SW480 (cell line): ENCODE measurements at places on chromosomes 12 and 14.
A peak's percentile ranks its signal among the peaks of the same experiment; 100 is the strongest.

GRCh38 chr12:16610743-16611142 is 4.8 kb upstream of the LMO3 start:
- no peak for DNase-seq

- DNase-seq: peak; percentile 46
Observed at GRCh38 chr14:50714450-50715073, 46.5 kb upstream of the SAV1 start.

- peak; percentile 74 for DNase-seq
Observed at GRCh38 chr14:102795060-102795925, 18.0 kb downstream of the TRAF3 start.

DNA sequence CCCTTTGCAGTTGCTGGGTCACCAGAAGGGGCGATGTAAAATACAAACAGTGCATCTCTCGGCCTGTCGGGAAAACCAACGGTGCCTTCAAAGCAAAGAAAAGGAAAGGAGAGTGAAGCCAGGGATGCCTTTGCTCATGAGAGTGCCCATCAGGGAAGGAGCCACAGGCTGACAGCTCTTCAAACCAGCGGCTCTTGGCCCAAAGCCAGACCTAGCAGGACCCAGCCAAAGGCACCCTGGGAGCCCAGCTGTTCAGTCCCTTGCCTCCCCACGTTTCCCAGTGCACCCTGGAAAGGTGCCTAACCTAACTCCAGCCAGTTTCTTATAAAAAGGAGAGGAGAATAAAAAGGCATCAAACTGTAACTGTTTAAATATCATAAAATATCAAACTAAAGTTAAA is 29.2 kb downstream of the PRMT8 start:
- peak; percentile 18 for DNase-seq

DNA sequence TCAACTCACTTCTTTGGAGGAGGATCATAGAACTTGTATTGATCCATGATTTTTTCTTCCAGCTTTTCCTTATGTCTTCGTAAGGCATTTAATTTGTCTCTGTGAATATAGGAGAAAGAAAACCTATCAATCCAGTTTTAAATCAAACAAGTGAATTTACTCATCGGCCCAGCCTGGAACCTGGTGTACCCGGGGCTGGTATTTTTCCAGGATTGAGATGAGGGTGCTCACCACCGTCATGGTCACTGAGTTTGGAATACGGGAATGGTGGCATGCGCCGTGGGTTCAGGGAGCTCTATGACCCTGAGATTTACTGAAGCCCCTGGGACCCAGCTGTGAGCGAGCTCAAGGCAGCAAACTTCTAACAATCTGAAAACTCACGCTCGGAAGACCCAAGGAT is 46.5 kb upstream of the GPR68 start:
- DNase-seq: no peak

DNA sequence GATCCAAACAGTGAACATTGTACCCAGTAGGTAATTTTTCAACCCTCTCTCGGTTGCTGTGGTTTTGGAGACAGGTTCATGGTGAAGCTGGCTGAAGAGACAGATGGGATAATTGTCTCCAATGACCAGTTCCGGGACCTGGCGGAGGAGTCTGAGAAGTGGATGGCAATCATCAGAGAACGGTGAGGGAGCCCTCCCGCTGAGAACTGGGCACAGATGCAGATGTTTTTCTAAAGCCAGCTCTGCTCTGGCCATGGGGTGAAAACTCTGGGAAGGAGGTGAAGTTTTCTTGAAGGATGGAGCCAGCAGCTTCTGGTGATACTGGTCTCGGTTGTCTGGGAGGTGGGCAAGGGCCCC is 6.2 kb downstream of the KHNYN start:
- no peak for DNase-seq

- DNase-seq: no peak
Observed at GRCh38 chr12:2378835-2379330, 326.1 kb downstream of the CACNA1C start.

- DNase-seq: no peak
Observed at GRCh38 chr14:57846596-57846995, 19.3 kb downstream of the SLC35F4 start.

- no peak for DNase-seq
Observed at GRCh38 chr14:62662811-62663455, 382.3 kb downstream of the KCNH5 start.

DNA sequence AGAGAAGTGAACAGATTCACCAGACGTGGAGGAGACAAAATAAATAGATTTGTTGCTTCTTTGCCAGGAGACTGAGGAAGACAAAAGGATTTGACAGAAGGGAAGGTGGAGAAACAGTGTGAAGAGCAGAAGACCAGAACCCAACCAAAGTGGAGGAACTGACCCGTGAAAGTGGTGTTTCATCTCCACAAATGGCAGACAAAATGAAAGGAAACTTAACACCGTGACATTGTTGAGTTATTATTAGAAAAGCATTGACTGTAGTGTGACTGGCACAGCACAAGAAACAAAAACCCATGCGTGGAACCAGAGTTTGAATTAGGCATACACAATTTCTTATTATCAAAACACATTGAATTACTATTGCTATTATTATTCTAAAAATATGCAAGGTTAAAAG is 518.1 kb downstream of the TMEM121 start:
- DNase-seq: no peak

DNA sequence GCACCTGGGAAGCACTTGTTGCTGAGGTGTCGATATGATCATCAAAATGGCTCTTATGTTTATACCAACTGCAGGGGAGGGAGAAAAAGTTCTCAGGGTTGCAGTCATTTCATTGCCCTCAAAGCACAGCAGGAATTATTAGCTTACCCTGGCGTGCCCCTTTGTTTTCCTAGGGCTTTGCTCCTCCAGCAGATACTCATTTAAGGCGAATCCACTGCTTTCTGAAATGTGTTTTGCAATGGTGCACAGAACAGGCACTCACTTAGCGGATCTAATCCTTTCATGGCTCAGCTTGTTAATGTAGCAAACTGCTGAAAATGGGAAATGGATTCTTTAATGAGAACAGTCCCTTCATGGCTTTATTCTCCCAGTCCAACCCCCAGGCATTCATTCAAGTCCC is 76.7 kb downstream of the NKX2-1 start:
- no peak for DNase-seq

GRCh38 chr14:77058117-77058516 is 29.6 kb upstream of the IRF2BPL start:
- DNase-seq: no peak

GRCh38 chr12:130796985-130797686 is 41.9 kb downstream of the STX2 start:
- DNase-seq: no peak

DNA sequence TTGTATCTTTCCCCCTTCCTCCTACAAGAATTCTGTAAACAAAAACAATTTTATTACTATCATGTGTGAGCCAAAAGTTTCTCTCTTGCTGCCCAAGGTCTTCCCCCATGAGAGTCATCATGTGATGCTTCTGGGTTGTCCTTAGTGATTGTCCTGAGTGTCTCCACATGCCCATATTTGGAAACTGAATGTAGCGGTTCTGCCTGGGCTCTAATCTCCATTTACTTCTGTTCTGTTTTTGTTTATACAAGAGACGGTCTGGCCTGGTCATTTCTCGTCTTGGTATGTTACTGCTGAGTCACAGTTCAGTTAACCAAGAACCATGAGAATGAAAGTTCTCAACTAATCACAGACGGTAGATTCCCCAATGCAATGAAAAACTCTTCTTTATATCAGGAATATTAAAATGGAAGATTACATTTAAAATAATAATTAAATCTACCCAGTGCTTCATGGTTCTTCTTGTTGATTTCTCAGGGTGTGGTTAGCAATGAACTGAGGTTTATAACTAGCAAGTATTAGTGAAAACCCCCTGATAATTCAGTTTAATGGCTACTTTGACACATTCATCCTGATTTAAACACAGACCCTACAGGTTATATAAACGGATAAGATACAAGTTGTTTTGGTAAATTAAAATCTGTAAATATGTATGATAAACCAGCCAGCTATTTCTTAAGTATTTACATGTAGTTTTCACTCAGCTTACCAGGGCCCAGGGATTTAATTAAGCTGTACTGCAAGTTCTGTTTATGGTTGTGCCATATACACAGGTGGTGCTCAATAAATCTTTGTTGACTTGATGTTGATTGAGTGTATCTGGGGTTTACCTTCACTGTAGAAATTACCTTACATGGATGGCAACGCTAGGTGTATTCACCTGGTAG is 81.1 kb downstream of the PELI2 start:
- no peak for DNase-seq

- no peak for DNase-seq
Observed at GRCh38 chr14:97109234-97109633, 312.1 kb downstream of the VRK1 start.

DNA sequence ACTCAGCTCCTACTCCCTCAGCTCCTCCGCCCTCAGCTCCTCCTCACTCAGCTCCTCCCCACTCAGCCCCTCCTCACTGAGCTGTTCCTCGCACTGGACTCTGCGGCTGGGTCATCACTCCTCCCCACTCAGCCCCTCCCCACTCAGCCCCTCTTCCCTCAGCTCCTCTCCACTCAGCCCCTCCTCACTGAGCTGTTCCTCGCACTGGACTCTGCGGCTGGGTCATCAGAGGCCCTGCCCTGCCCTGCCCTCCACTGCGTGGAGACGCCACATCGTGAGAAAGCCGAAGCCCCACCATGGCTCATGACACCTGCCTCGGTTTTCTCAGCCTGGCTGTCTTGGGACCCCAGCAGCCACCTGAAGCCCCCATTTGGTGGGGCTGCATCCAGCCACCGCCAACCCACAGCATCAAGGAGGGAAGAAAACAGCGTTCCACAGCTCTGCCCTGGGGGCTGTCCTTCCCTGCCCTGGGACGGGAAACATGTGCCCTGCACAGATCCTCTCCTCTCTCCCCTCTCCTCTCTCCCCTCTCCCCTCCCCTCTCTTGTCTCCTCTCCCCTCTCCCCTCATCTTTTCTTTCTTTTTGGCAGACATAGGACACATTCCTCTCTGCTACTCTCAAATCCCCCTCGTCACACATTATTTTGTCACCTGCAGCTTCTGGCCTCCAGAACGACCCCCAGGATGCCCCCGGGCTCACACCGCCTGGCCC is 17.7 kb downstream of the NOC4L start:
- DNase-seq: no peak

DNA sequence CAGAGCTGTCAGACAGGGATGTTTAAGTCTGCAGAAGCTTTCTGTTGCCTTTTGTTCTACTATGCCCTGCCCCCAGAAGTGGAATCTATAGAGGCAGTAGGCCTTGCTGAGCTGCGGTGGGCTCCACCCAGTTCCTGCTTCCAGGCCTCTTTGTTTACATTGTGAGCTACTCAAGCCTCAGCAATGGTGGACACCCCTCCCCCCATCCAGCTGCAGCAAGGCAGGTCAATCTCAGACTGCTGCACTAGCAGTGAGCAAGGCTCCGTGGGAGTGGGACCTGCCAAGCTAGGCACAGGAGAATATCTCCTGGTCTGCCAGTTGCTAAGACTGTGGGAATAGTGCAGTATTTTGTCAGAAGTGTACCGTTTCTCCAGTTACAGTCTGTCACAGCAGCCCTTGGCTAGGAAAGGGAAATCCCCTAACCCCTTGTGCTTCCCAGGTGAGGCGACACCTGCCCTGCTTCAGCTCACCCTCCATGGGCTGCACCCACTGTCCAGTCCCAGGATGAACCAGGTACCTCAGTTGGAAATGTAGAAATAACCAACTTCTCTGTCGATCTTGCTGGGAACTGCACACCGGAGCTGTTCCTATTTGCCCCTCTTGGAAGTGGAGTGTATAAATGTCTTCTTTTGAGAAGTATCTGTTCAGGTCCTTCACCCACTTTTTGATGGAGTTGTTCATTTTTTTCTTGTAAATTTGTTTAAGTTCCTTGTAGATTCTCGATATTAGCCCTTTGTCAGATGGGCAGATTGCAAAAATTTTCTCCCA is 213.5 kb upstream of the SLC38A2 start:
- DNase-seq: peak; percentile 75

- DNase-seq: peak; percentile 30
Observed at GRCh38 chr12:7705846-7706245, 5.4 kb upstream of the DPPA3 start.
